Calu3 (cell line): ENCODE measurements at places on chromosomes 12 and 14.

- H3K4me1 ChIP-seq: no peaks in the 10 kb centered on the region
- DNase-seq: no peak
- peaks cover 31% of the 10 kb centered on the region for H3K36me3 ChIP-seq
- H3K4me3 ChIP-seq: peak overlapping the region; percentile 82
- H3K27ac ChIP-seq: peak overlapping the region; percentile 78
- H3K27me3 ChIP-seq: no peaks in the 10 kb centered on the region
Measured at GRCh38 chr14:34460841-34461240, 1.2 kb downstream of the SPTSSA start.

- no peaks in the 10 kb centered on the region for H3K36me3 ChIP-seq
- DNase-seq: peak; percentile 91
- no peak overlapping the region for H3K27ac ChIP-seq
- H3K27me3 ChIP-seq: no peaks in the 10 kb centered on the region
Measured at GRCh38 chr12:123043536-123044001, 63.1 kb downstream of the ARL6IP4 start.

DNA sequence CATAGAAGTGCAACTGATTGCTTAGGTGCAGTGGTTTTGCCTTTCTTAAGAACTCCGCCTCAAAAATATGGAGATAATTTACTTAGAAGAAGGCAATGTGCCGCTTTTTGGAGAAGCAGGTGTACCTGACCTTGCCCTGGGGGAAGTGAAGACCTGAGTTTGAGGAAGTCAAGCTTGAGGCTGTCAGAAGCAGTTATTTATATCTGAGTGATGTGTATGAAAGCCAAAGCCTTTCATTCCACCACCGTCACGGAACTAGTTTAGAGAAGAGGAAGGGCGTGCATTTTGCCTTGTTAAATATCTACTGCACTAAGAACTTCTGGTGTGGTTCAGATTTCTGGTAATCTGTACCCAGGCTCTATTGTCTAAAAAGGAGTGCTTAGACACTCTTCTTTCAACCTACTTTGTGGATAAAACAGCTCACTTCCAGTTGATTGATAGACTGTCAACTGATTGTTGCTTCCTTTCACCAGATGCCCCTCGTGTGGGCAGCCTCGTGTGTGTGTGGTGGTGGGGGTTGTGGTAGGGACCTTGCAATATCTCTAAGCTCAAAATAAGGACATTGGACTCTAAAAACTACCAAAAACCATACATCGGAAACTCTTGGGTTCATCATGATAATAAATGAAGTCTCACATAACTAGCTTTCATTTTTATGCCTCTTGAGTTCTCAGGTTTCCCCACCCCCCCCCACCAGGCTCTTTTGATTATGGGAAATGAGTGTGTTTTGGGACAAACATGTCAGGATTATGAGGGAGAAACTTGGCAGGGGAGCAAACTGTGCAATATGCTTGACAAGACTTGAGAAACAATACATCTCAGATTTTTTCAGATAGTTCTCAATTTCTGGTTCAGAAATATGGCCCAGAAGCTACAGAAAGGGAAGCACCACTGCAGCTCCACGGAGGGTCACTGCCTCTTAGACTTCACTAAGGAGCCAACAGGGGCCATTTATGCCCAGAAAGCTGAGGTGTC is 78.6 kb downstream of the ARF6 start:
- H3K4me1 ChIP-seq: peaks cover 78% of the 10 kb centered on the region
- no peaks in the 10 kb centered on the region for H3K27me3 ChIP-seq
- H3K4me3 ChIP-seq: peak overlapping the region; percentile 7
- no peak for DNase-seq
- peaks cover 23% of the 10 kb centered on the region for H3K36me3 ChIP-seq

- no peak overlapping the region for H3K27ac ChIP-seq
- H3K4me1 ChIP-seq: no peaks in the 10 kb centered on the region
- no peaks in the 10 kb centered on the region for H3K36me3 ChIP-seq
- H3K27me3 ChIP-seq: peaks cover 24% of the 10 kb centered on the region
Measured at GRCh38 chr12:22924391-22924790, 299.4 kb downstream of the ETNK1 start.

GRCh38 chr12:12327802-12328201 is 22.2 kb downstream of the MANSC1 start:
- no peaks in the 10 kb centered on the region for H3K27me3 ChIP-seq
- H3K27ac ChIP-seq: peak overlapping the region; percentile 64
- H3K36me3 ChIP-seq: peaks cover 24% of the 10 kb centered on the region

GRCh38 chr12:46818642-46819041 is 7.2 kb downstream of the SLC38A4 start:
- no peak for DNase-seq
- H3K36me3 ChIP-seq: no peaks in the 10 kb centered on the region
- H3K4me3 ChIP-seq: no peak overlapping the region
- no peaks in the 10 kb centered on the region for H3K27me3 ChIP-seq
- no peaks in the 10 kb centered on the region for H3K4me1 ChIP-seq

GRCh38 chr12:124525927-124526692 is 41.3 kb downstream of the NCOR2 start:
- H3K36me3 ChIP-seq: peaks cover 39% of the 10 kb centered on the region
- no peak overlapping the region for H3K4me3 ChIP-seq
- H3K27me3 ChIP-seq: no peaks in the 10 kb centered on the region
- H3K4me1 ChIP-seq: peaks cover 35% of the 10 kb centered on the region

- H3K36me3 ChIP-seq: no peaks in the 10 kb centered on the region
- peaks cover 2% of the 10 kb centered on the region for H3K4me1 ChIP-seq
- H3K27me3 ChIP-seq: no peaks in the 10 kb centered on the region
- no peak overlapping the region for H3K4me3 ChIP-seq
- no peak for DNase-seq
Measured at GRCh38 chr12:700016-700415, 36.8 kb upstream of the NINJ2 start.

DNA sequence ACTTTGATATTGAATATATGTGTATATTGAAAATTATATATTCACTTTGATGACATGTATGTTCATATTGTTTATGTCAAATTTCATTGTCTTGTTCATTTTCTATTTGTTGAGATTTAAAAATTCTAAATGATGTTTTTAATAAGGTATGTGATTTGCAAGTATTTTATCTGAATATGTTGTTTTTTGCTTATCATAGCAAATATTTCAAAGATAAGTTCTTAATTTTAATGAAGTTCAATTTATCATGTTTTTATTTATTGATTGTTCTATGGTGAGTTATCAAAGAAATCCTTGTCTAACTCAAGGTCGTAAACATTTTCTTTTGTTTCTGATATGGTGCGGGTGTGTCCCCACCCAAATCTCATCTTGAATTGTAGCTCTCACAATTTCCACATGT is 45.2 kb downstream of the OR9K2 start:
- DNase-seq: no peak
- no peaks in the 10 kb centered on the region for H3K36me3 ChIP-seq
- no peak overlapping the region for H3K27ac ChIP-seq
- no peaks in the 10 kb centered on the region for H3K27me3 ChIP-seq
- H3K4me3 ChIP-seq: no peak overlapping the region
- no peaks in the 10 kb centered on the region for H3K4me1 ChIP-seq

- no peak overlapping the region for H3K4me3 ChIP-seq
- no peaks in the 10 kb centered on the region for H3K36me3 ChIP-seq
- no peaks in the 10 kb centered on the region for H3K4me1 ChIP-seq
- H3K27me3 ChIP-seq: no peaks in the 10 kb centered on the region
Measured at GRCh38 chr12:71536939-71537622, 97.5 kb downstream of the LGR5 start.

- DNase-seq: no peak
- no peak overlapping the region for H3K4me3 ChIP-seq
- H3K36me3 ChIP-seq: no peaks in the 10 kb centered on the region
- H3K4me1 ChIP-seq: no peaks in the 10 kb centered on the region
- peaks cover 24% of the 10 kb centered on the region for H3K27me3 ChIP-seq
- H3K27ac ChIP-seq: no peak overlapping the region
Measured at GRCh38 chr14:91918186-91918883, 29.2 kb downstream of the FBLN5 start.

- no peaks in the 10 kb centered on the region for H3K27me3 ChIP-seq
- H3K27ac ChIP-seq: peak overlapping the region; percentile 70
- no peaks in the 10 kb centered on the region for H3K36me3 ChIP-seq
- peaks cover under 1% of the 10 kb centered on the region for H3K4me1 ChIP-seq
Measured at GRCh38 chr14:91058042-91058581, 2.3 kb downstream of the RPS6KA5 start.

DNA sequence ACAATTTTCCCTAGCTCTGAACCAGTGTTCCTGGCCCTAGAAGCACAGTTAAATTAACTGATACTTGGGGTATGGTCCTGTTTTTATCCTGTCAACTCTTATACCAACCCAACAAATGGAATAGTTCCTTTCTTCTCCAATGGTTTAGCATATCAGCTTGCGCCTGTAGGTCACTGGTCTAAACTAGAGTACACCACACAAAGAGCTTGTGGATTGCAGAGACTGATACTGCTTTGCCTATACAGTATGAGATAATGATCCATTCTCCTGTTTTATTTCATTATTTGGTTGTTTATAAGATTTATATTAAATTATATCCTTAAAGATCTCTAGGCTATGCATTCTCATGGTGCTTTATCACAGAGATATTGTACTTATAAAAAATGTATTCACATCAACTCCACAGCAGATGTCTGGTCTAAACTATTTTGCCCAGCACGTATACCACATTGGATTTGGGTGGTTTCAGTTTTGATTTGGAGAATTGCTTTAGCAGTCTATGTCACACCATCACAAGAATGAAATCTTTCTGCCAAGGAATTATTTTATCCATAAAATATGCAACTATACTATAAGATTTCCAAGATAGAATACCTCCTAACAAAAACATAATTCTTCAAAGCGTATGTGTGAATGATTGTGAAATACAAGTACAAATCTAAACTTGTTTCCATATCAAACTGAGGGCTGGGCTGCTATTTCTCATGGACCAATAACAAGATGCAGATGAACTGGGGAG is 142.1 kb downstream of the SLC16A7 start:
- H3K27ac ChIP-seq: no peak overlapping the region
- no peak overlapping the region for H3K4me3 ChIP-seq
- H3K4me1 ChIP-seq: peaks cover 16% of the 10 kb centered on the region

DNA sequence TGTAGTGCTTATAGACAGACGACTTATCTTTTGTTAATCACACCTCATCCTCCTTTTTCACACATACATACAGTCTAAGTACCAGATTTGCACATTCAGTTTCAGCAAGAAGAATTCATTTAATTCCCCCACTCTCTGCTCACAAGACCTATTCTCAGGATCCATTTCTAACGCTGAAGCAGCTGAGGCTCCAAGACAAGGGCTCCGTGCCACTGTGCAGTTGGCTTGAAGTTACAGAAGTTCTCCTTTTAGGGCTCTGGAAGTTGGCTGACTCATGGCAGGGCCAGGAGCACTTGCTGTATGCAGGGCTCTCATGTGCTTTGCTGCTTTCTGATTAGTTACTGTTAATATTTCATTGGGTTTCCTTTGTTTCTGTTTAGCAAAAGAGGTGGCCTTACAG is 1566.9 kb upstream of the TMEM132C start:
- H3K4me3 ChIP-seq: no peak overlapping the region
- peaks cover 21% of the 10 kb centered on the region for H3K27me3 ChIP-seq
- no peak overlapping the region for H3K27ac ChIP-seq
- no peaks in the 10 kb centered on the region for H3K36me3 ChIP-seq
- no peaks in the 10 kb centered on the region for H3K4me1 ChIP-seq
- DNase-seq: no peak

- H3K4me1 ChIP-seq: peaks cover 16% of the 10 kb centered on the region
- H3K27ac ChIP-seq: peak overlapping the region; percentile 99
- DNase-seq: no peak
- peak overlapping the region; percentile 79 for H3K4me3 ChIP-seq
- H3K36me3 ChIP-seq: peaks cover 22% of the 10 kb centered on the region
- H3K27me3 ChIP-seq: no peaks in the 10 kb centered on the region
Measured at GRCh38 chr12:56332512-56333196, 1.1 kb downstream of the PAN2 start.

DNA sequence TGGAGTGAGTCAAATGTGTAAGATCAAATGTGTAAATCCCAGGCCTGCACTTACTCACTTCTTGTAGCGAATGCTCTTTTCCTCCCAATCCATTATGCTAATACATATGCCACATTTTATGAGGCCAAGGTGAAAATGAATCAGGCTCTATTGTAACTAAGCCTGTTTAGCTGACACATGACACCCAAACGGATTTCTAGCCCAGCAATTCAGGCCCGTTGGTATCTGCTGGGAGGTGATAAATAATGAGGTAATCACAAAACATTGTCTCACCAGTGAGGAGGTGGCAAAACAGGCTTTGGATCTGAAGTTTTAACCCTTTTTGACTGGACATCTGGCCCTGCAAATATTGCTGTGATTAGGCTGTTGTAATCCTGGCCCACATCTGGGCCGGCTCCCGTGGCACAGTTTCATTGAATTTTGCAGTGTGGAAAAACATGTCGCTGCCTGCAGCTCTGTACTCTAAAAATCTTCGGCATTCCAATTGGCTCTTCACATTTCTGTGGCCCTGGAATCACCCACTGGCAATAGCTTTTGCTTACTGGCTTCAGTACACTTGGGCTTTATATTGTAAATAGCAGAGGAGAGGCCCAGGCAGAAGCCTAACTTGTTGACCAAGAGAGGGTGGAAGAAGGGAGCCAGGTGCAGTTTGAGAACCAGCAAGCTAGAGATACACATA is 106.1 kb downstream of the PAX9 start:
- no peaks in the 10 kb centered on the region for H3K27me3 ChIP-seq
- H3K36me3 ChIP-seq: no peaks in the 10 kb centered on the region
- H3K4me3 ChIP-seq: no peak overlapping the region
- DNase-seq: peak; percentile 32
- H3K4me1 ChIP-seq: peaks cover 31% of the 10 kb centered on the region

DNA sequence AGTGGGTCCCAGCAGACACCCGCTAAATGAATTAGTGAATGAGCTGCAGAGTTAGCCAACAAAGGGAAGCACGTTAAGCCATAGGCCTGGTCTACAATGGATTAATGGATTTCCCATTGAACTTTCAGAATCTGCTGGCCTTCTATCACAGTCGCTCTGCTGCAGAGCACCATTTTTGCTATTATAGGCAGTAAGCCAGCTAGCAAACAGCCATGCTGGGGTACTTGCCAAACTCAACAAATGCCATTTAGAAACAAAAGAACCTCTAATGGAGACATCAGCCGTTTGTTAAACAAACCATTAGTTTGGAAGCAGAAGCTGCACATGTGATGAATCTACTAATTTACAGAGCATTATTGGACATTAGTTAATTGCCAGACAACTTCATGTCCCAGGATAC is 181.1 kb upstream of the STXBP6 start:
- H3K4me1 ChIP-seq: no peaks in the 10 kb centered on the region
- H3K27ac ChIP-seq: no peak overlapping the region
- no peak for DNase-seq
- peaks cover 12% of the 10 kb centered on the region for H3K27me3 ChIP-seq
- H3K36me3 ChIP-seq: no peaks in the 10 kb centered on the region
